ENCODE measurements at places on chromosomes 13 and 19.

GRCh38 chr19:13277104-13277809 lies 127.0 kb downstream of the IER2 start:
- peak; percentile 85 for DNase-seq

DNA sequence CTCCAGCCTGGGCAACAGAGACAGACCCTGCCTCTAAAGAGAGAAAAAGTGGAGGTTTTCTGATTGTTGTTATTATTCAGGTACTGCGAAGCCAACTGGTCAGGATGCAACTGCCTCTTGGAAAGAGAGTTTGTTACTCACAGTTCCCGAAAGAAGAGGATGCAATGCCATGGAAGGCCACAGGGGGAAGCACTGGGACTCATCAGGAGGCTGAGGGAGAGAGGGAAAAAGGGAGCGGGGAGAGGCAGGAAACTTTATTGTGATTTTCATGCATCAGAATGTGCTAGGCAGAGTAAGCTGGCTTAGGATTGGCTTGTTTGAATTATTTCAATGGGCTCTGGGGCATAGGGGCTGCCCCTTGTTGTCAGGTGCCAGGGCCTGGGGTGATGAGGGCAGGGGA lies 27.6 kb downstream of the MYO9B start:
- DNase-seq = no peak

- DNase-seq = no peak
Observed at GRCh38 chr13:38321654-38322053, 28.0 kb upstream of the UFM1 start.

- no peak for DNase-seq
Observed at GRCh38 chr19:10876459-10877240, 5.3 kb downstream of the CARM1 start.

DNA sequence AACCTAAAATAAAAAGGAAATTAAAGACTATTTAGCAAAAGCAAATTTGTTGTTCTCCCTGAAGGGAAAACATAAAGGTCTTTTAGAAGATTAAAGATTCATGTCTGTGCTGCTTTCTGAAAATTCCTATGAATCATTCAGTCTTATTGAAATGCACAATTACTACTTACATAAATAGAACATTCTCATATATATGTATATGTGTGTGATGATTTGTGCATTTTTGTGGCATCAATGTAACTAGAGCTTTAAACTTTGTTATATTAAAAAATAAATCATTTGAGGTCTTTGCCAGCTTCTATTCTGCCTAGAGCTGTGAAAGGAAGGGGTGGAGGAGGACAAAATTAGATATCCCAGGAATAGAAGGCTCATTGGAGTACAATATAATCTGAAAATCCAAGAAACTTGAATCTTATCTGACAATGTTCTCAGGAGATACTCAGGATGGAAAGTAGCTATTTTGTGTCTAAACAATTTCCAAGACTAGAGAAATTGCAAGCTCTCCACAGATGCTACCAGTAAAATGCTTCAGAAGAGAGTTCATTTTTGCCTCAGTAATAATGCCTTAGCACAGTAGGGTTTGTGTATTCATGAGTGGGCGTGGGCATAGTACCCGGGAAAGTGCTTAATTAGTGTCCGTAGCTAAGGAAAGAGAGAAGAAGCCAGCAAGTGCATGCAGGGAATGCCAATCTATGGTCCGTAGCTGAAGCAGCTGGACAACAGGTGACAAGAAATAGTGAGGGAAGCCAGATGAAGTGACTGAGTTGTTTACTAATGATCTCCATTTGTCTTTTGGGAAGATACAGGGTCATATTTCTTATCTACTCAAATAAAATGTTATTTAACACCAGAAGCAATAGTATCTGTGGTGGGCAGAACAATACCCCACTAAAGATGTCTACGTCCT lies 395.5 kb upstream of the NBEA start:
- DNase-seq = no peak

All from activated CD4-positive, alpha-beta T cell treated with anti-CD3 and anti-CD28 coated beads, Interleukin-2, amount 10 ng/mL, durations not matched to agents 7 days and 5 days (primary cell).